Stimulated activated CD8-positive, alpha-beta memory T cell treated with anti-CD3 and anti-CD28 coated beads, Interleukin-2, amount 100 ng/mL, for 48 hours (primary cell): ENCODE measurements at places on chromosomes 5 and 9.

- DNase-seq: no peak
Observed at GRCh38 chr5:84274585-84275468, 109.9 kb downstream of the EDIL3 start.

DNA sequence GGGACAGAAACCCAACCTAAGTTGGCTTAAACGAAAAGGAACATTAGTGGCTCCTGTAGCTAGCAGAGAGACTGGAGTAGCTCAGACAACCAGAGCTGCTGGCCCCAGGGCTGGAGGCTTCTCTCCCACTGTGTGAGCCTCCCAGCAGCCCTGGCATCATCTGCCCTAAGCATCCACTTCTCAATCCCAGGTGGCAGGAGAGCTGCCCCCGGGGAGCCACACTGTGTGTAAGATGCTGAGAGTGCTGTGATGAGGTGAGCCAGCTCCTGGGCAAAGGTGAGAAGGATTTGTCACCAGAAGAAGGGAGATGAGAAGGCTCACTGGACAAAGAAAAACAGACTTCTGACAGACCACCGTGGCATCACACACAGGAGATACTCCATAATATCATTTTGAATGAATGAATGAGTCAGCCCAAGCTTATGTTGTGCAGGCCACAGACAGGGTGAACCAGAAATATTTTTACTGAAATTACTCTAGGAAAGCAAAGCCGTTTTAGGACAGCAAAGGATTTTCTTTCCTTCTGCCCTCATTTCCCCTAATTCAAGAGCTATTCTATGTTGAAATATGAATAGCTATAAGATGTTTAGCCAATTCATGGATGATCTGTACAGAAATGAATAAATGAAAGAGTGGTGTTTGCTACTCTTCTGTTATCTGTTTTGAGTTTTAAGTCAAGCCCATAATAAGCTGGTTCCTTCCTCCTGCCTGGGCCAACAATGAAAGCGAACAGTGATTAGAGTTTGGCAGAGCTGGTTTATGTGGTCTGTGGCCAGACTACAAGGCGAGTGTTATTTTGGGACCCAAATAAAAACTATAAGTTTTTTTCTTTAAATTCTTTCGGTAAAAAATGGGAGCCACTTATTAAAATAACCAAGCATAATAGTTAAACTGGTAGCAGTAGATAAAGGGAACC is 57.4 kb upstream of the ECM2 start:
- no peak for DNase-seq

- DNase-seq: peak; percentile 25
Observed at GRCh38 chr5:72611118-72611730, 104.0 kb upstream of the ZNF366 start.

DNA sequence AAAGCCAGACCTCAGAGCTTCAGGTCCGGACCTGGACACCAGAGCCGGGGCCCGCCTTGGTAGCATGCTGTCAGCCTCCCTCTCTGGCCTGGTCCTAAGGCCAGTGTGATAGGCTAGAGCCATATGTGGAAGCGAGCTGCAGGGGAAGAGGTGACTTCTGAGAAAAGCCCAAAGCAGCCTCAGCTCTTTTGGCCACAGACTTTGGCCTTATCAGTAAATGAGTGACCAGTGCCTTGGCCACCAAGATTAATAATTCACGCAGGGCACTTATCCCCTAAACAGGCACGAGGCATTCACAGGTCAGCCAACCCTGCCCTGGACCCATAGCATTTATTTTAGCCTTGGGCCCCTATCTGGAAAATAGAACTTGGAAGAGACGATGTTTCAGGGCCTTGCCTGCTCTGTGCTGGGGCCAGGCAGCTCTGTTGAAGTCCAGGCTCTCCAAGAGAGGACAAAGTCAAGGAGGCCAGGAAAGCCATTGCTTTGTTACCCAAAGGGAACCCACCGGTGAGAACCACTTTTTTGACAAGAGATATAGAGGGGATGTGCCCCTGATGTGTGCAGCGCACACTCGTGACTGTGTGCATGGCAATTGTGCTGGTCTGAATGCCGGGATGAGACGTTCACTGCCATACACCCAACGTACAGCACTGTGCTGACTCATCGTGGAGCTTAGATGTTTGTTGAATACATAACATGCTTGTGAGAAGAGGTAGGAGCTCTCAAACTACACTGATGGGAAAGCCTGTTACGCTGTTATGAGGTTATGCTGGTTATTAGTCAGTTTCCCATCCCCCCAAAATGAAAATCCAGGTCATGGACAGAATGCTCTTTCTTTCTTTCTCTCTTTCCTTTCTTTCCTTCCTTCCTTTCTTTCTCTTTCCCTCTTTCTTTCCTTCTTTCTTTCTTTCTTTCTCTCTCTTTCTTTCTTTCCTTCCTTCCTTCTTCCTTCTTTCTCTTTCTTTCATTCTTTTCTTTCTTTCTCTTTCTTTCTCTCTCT is 5.0 kb upstream of the SLC34A1 start:
- DNase-seq: no peak

DNA sequence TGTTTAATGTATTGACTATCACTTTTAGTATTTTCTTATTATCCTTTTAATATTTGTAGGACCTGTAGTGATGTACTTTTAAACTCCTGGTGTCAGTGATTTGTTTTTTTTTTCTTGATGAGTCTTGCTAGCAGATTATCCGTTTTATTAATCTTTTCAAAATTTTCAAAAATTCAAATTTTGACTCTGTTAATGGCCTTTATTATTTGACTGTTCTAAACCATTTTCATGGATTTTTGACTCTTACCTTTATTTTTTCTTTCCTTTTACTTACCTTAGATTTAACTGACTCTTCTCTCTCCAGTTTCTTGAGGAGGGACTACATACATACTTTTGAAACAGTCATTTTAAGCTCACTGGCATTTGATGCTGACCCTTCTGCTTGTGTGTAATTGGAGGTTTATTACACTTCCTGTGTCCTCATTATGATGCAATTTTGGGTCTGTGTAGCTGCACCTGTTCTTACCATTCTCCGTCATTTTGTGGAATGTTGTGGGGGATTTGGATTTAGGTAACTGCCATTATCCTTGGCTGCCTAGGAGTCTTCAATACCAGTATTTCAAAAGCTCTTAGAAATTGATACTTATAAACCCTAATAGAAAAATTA is 32.0 kb upstream of the EXOC3 start:
- DNase-seq: no peak

DNA sequence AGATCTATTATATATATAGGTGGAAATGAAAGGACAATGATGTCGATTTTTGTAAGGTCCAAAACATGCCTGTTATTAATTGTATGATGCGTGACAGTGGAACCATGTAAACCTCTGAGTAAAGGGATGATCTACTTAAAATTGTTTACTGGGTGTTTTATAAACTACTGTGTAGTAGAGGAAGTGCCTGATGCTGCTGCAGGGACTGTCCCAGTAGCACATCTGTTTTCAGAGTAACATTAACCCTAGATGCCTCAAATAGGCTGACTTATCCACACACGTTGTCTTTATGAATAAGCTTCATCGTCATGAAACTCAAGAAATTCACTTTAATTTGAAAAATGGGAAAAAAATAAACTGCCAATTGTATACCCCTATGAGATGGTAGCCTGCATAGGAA is 1.7 kb downstream of the CAMK4 start:
- no peak for DNase-seq

DNA sequence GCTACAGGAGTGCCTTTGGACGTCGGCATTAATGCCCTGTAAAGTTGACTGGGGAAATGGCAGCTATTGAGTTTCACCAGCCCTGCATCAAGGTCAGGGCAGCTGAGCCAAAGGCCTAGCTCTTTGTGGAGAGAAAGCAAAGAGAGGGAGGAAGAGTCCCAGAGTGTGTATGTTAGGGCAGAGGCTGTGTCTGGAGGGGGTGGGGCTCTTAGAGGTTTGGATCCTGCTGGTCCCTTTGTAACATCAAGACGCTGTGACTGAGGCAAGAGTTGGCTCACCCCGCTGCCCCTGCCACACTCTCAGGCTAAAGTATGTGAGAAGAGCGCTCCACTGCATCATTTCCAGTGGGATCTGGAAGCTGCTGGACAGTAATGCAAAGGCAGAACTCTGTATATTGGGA is 34.3 kb downstream of the TMOD1 start:
- DNase-seq: no peak

DNA sequence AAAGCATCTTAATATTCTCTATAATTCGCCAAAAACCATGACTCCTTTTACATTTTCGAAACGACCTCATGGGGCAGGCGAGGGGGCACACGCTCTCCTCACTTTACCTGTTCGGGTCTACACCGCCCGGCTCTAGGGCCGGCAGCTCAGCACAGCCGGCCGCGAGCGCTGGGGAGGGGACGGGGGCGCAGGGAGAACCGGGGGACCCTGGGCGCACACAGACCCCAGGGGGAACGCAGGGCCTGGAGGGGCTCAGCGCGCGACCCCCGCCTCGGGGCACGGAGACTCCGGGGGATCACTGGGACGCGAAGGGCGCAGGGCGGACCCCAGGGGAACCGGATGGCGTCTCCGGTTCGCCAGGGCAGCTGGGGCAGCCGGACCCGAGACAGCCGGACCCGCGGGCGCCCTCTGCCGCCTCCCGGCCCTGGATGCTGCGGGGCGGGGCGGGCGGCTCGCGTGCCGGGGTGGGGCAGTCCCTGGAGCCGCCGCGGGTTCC is at the start of gene AHRR:
Gene AHRR, plus strand, starts transcription at position 485 of the 496 bp plus-strand sequence. CDS start 22,189 bp downstream, outside the sequence.
- peak; percentile 58 for DNase-seq

GRCh38 chr9:33233626-33234342 is 6.2 kb upstream of the SPINK4 start:
- DNase-seq: no peak

- DNase-seq: no peak
Observed at GRCh38 chr5:73114044-73114688, 6.2 kb upstream of the TMEM171 start.

- no peak for DNase-seq
Observed at GRCh38 chr9:124302921-124303320, 45.2 kb downstream of the NEK6 start.

GRCh38 chr5:10681731-10682679 is 79.0 kb downstream of the DAP start:
- DNase-seq: no peak

GRCh38 chr9:6759185-6759977 is 1.6 kb downstream of the KDM4C start:
- no peak for DNase-seq

- DNase-seq: no peak
Observed at GRCh38 chr5:162852134-162852533, 585.3 kb upstream of the CCNG1 start.

DNA sequence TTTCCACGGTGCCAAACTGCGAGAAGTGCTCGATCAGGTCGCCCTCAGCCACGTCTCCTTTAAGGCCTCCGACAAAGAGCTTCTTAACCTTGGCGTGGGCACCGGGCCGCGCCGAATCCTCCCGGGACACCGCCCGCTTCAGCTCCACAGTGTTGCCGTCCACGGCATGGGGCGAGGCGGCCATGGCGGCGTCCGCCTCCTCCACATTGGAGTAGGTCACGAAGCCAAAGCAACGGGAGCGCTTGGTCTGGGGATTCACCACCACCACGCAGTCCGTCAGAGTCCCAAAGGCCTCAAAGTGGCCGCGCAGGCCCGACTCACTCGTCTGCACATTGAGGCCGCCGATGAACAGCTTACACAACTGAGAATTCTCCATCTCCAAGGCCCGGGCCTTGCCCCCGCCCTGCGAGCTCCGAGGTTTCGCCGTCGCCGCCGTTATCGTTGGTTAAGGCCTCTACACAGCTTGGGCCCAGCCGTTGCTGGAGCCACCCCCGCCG is 424 bp downstream of the HNRNPA0 start:
- no peak for DNase-seq

- DNase-seq: no peak
Observed at GRCh38 chr5:174425271-174425963, 299.0 kb upstream of the MSX2 start.

DNA sequence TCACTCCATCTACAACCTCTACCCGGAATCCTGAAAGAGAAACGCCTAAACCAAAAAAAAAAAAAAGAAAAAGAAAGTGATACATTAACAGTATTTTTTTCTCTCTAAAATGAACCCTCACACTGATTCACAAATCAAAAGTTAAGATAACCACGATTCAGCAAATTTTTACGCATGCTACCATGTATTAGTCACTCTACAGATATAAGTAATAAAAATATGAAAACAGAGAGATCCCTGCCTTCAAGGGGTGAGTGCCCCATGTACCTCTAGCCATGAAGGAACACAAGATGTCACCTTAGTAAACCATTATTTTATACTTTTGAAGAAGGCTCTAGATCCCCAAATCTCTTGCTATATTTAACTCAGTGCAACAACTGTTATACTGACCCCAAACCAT is 33.4 kb downstream of the CEMIP2 start:
- DNase-seq: no peak

DNA sequence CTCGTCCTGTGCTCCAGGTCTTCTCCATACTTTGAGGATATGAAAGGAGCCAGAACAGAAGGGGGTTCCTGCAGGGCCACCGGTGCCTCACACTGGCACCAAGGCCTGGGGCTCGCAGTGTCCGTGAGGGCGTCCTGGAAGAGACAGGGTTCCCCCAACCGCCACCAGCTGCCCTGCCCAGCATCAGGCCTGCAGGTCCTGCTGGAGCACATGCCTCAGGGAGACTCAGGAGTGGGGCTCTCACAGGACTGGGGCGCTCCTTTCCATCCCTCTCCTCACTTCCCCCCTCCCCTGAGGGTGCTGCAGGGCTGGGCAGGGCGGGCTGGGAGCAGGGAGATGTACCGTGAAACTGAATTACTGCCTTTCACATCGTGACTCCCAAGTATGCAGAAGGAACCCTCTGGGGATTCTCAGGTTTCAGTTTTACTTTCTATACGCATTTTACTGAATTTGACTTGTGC is 31.7 kb downstream of the CEP72 start:
- DNase-seq: no peak
